SW 1271 (cell line): ENCODE measurements at places on chromosomes 6 and 20.
A peak's percentile ranks its signal among the peaks of the same experiment; 100 is the strongest.

GRCh38 chr6:15464211-15464725, 198.6 kb downstream of the DTNBP1 start:
- no peak for DNase-seq

- DNase-seq: no peak
Observed at GRCh38 chr20:49792611-49793010, 20.0 kb upstream of the SLC9A8 start.

- no peak for DNase-seq
Observed at GRCh38 chr6:7909323-7910276, 988 bp downstream of the TXNDC5 start.

- DNase-seq: no peak
Observed at GRCh38 chr20:2799688-2800520, 523 bp downstream of the CPXM1 start.

- no peak for DNase-seq
Observed at GRCh38 chr6:158752613-158753012, 66.6 kb downstream of the EZR start.

DNA sequence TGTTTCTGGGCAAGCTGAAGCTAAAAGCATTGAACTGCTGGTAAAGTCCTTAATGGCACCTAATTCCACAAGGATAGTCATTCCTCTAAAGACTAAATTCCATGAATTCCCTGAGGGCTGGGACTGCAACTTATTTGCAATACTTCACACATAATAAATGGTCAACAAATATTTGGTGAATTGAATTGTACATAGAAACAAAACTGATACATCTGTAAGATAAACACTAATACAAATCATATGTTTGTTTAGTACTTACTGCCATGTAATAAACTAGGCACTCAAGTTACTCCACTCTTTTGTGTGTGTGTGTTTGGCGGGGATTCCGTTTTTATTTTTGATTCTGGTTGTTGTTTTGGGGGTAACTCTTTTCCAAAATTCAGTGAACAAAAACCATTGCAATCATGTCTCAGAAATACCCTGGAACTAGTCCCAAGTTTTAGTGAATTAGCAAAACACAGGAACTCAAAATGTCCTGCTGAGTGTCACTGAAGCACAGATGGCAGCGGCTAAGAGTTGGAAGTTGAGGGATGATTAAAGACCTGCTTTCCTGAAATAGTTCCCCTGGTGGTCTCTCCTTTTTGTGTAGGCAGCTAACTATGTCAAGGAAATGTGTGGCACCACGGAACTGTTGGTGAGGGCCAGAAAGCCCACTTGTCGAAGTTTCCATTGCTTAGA, 74.8 kb upstream of the SNRPB2 start:
- no peak for DNase-seq

DNA sequence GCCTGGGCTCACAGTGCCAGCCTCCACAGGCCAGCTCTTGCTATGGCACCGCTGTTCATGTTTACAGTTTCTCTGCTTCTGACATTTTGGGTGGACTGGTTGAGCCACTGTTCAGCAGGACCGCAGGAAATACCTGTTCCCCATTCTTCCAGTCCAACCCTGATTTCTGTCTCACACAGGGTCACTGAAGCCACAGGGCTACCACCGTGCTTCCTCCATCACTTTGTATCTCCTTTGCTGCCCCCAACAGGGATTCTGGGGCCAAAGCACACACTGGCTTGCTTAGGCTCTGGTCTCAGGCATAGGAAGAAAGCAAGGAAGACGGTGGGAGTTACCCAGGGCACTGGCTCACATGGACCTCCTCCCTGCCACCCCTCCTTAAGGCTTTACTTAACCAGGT, 164.5 kb downstream of the UNC5CL start:
- DNase-seq: peak; percentile 17

DNA sequence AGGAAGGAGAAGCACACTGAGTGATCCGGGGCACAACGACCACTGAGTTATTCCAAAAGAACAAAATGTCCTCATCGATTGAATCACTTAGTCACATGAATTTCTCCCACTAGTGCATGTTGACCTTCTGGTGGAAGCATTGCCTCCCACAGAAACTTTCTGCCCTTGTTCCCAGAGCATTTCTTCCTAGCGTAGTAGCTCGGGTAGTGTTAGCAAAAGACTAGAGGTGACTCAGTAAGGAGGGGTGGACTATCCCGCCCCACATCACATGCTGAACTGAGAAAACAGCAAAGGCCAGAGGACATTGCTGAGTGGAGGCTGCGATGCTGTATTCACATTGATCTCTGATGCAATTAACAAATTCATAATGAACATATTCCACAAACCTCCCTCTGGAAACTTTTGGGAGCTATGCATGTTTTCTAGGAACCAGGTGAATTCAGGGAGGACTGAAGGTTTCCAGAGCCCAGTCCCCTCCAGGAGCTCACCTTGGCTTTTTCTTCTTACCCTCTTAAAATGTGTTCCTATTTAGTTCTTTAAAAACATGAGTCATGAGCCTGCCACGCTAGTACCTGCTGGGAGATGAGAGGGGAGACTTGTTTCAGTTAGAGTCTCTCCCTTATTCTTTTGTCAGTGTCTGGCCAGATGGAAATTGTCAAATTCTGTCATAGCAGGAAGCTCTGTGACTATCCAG, 507.9 kb downstream of the CDH26 start:
- no peak for DNase-seq

DNA sequence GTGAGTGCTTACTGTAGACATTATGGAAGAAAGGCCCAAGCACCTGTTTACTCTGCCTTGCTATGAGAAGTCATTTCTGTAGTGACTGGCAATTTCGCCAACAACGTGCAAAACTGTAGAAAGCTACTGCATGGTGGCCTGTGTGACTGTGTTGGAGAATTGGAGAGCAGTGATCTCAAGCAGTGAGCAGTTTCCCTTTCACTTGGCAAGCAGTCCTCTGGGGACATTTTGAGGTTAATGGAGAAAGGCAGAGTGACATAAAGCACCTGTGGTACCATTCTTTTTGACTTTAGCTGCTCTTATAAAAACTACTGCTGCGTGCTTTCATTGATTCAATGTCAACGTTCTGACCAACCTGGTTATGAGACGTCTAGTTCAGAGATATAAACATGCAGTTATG, 382.6 kb upstream of the JAG1 start:
- no peak for DNase-seq

DNA sequence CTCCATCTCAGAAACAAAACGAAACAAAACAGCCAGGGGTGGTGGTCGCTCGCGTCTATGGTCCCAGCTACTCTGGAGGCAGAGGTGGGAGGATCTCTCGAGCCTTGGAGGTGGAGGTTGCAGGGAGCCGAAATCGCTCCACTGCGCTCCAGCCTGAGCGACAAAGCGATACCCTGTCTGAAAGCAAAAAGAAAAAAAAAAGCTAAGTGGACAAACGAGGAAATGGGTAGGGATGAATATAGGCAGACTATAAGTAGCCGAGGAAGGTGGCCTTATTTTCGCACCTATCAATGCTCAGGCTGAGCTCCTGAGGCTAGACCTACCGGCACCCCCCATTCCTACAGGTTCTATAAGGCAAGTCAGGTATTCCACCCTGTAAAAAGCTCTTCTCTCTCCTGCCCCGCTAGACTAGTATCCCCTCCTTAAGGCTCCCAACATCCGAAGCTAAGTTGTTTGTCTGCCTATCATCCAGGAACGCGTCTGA, 650 bp upstream of the CASP8AP2 start:
- no peak for DNase-seq

GRCh38 chr6:125793863-125794262, 3.1 kb downstream of the NCOA7 start:
- DNase-seq: no peak

DNA sequence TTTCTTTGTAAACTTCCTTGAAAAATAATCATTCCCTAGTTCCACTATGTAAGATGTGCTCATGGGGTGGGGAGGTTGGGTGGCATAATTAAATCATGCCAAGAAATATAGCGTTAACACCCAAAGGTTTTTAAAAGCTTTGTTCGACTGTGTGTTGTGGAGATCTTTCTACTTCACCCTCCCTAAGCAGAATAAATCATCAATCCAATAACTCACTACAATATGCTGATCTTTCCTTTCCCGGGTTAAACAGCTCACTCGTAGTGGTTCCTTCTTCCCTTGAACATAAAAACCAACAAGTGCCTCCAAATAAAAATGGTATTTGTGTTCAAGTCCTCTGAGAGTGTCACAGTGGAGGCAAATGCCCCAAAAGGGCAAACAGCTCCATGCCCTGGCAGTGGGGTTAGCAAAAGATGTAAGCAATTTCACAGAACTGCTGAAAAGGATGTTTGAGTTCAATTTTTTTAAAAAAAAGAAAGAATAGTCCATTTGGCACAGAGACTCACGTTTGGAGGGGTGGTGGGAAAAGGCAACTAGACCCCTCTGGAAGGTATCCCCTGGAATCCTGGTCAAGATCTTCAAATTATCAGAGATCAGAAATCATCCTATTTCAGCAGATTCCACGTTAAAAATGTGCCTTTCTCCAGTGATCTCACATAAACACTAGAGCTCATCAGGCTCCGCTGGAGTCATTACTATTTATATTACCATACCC, 99.1 kb downstream of the TFAP2A start:
- DNase-seq: no peak

DNA sequence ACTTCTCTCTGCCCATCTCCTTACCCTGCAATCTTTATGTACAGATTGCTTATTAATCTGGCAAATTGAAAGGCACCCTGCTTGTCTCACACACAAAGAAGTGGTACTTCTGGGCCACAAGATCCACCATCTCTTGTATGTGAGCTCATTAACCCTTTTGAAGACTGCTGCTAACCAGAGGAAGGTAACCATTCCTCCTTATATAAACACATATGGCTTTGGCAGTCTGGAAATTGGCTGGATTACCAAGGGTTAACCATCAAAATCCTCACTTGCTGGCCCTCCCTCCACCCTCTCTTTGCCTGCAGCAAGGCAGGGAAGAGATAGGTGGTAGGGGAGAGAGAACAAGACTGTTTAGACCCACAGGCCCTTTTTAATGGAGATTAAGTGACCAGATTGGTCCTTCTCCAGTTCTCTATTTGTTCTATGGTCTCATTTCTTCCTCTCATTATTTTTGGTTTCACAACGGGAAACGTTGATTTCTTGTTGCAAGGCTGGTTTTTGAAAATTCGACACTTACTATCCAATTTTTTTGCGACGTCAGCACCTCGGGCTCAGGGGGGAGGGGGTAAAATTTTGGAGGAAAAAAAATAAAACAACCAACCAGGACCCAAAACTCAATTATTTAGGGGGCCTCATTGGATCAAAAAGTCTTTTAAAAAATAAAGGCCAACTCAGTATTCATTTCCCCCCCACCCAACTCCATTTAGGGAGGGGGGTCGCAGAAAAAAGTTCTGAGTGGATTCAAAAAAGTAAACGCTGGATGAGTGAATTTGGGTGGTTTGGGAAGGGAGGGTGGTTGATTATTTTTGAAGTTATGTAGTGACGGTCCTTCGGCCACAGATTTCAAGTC, 859 bp downstream of the PPP1R10 start:
- DNase-seq: no peak

DNA sequence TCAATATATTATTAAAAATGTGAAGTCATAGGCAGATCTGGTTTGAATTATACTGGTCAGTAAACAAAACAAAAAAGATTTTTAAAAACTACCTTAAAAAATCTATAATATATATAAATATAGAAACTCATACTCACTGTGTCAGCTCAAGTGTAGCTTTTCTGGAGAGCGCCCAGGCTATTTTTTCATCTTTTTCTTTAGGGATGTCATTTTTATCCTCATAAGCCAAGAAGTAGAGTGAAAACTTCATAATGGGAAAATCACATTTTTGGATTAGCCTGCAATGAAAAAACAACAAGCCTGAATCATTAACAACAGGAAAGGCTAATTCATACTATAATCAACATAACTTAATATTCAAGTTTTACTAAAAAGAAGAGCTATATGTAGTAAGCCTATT, 18.7 kb downstream of the GLO1 start:
- no peak for DNase-seq

DNA sequence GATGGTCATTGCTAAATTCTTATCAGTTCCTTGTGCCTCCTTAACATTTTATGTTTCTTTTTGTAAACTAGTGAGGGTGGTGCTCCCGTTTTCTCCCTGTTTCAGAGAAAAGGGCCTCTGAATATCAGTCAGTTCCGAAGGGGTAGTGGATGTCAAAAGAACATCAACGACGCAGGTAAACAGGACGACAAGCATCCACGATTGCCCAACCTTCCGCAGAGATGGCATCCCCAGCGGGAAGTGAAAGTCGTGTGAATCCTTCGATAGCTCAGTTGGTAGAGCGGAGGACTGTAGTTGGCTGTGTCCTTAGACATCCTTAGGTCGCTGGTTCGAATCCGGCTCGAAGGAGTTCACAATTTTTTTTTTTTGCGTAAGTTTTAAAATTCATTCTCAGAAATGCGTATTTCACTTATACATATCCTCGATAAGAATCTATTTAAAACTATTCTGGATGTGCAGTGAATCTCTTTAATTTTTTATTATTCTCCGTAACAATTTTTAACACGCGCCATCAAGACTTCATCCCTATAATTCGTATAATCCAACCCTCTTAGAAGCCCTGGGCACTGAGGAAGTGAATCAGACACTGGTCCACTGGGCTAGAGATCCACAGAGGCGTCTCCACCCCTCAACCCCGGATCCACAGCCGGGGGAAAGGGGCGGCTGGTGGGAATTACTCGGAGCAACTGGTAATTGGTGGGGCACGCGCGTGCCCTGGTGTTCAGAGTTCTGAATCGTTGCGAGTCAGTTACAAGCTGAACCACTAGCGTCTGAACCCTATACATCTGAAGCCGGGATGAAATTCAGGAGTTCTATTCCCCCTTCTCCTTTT, 27.9 kb upstream of the ABT1 start:
- peak; percentile 86 for DNase-seq

DNA sequence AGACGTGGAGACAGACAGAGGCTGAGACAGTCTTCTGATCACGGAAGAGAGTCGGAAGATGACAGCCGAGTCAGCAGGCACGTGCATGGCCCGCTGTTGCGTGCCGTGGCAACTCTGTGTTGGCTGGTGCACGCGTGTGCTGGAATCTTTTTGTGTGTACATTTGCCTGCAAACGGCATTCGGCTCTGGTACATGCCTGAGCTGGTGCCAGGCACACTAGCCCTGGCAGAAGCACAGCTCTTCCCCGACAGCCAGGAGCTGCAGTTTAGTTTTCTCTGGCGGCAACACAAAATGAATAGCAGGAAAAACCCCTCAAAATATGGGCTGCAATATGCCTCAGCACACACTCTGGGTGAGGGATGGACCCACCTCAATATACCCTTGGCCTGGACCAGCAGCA, 769 bp upstream of the PDYN start:
- DNase-seq: no peak

- no peak for DNase-seq
Observed at GRCh38 chr6:161215193-161215592, 58.7 kb downstream of the AGPAT4 start.

DNA sequence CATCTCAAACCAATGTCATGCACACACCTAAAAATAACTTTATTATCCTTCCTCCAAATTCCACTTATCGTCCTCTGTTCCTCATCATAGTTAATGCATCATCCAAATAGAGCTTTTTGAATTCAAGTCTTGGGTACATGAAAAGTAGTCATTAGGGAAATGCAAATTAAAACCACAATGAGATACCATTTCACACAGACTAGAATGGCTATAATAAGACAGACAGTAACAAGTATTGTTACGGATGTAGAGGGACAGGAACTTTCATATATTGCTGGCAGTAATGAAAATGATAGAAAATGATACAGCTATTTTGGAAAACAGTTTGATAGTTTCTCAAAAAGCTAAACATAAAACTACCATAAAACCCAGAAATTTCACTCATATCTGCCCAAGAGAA, 59.1 kb downstream of the FHL5 start:
- DNase-seq: no peak
